ENCODE measurements at places on chromosomes 16 and 17.

- H3K27me3 ChIP-seq, result no peaks in the 10 kb centered on the region
- no peaks in the 10 kb centered on the region for H3K4me1 ChIP-seq
- H3K27ac ChIP-seq, result no peak overlapping the region
- H3K4me3 ChIP-seq, result no peak overlapping the region
- no peak for DNase-seq
These were observed 949.7 kb upstream of the RBFOX1 start for GRCh38 chr16:6382924-6383459.

- no peak overlapping the region for H3K4me3 ChIP-seq
- no peak for DNase-seq
- H3K27ac ChIP-seq, result no peak overlapping the region
- no peaks in the 10 kb centered on the region for H3K27me3 ChIP-seq
- H3K4me1 ChIP-seq, result no peaks in the 10 kb centered on the region
- no peaks in the 10 kb centered on the region for H3K36me3 ChIP-seq
These were observed 393 bp downstream of the SERPINF2 start for GRCh38 chr17:1743088-1743439.

DNA sequence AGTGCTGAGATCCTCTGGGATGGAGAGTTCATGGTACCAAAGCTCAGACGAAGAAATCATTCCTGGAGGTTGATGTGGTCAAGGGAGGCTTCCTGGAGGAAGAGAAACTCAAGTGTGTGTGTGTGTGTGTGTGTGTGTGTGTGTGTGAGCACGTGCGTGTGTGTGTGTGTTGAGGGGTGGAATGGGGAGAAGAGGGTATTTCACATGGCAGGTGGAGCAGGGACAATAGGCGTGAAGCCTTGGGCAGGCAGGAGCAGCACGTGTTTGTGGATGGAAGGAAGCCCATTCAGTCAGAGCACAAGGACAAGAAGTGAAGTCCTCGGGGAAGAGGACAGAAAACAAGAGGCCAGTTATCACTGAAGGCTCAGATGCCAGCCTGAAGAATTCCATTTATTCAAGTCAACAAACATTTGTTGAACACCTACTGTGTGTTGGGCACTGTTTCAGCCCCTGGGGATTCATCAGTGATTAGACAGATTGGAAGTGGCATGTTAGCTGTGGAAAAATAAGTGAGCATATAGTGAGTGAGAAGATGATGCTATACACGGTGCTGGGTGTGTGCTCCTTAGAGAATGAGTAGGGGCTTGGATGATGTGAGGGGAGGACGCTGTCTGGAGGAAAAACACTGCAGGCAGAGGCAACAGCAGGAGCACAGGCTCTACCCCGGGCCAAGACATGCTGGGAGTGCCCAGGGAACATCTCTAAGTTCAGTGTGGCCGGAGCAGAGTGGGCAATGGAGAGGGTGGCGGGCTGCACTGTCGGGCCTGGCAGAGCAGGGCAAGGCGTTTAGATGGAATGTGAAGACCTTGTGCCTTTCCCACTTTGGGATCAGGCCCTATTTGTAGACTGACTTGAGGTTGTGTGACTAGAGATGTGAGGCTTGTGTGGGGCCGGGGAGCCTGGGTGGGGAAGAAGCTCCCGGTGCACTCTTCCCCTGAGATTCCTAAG, 267.1 kb downstream of the CBLN1 start:
- no peak overlapping the region for H3K27ac ChIP-seq
- H3K27me3 ChIP-seq, result no peaks in the 10 kb centered on the region
- no peaks in the 10 kb centered on the region for H3K36me3 ChIP-seq
- DNase-seq, result no peak
- no peak overlapping the region for H3K4me3 ChIP-seq
- H3K4me1 ChIP-seq, result no peaks in the 10 kb centered on the region

DNA sequence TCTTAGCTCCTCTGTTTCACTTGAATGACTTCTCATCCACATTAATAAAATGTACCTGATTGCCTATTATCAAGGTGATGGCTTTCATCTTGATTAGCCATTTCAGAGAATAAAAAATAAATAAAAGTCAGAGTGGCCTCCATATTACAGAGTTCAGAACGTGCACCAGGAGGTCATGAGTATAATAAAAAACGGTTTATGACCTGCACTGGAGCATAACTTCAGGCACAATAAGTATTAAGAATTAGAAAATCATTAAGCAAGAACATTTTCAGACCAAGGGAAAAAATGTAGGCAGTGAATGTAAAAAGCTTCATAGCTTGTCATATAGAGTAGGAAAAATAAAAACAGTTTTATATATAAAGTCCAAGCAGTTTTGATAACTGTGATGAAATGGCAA, 11.4 kb downstream of the METTL9 start:
- no peak overlapping the region for H3K27ac ChIP-seq
- H3K4me1 ChIP-seq, result peaks cover 25% of the 10 kb centered on the region
- H3K36me3 ChIP-seq, result peaks cover 10% of the 10 kb centered on the region
- no peak for DNase-seq
- H3K4me3 ChIP-seq, result no peak overlapping the region

GRCh38 chr17:82170412-82170961, 42.2 kb downstream of the CCDC57 start:
- no peaks in the 10 kb centered on the region for H3K4me1 ChIP-seq
- H3K4me3 ChIP-seq, result no peak overlapping the region
- no peak overlapping the region for H3K27ac ChIP-seq
- no peaks in the 10 kb centered on the region for H3K36me3 ChIP-seq

DNA sequence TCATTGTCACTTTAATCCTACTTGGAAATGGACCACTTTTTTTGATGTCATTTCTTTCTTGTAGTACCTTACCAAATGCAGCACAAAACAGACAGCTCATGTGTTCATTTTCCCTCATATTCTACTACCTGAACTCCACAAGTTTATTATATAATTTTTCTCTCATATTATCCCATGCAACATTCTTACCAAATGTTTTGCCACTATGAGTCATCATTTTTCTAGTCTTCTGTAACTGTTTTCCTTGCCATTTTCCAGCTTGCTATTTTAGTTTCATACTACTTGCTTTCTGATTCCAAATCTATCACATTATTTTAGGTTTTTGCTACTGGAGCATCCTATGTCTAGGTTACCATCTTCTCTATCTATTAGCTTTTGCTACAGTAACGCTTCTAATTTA, 332.7 kb downstream of the ZFHX3 start:
- no peaks in the 10 kb centered on the region for H3K27me3 ChIP-seq
- no peaks in the 10 kb centered on the region for H3K36me3 ChIP-seq
- H3K27ac ChIP-seq, result no peak overlapping the region

DNA sequence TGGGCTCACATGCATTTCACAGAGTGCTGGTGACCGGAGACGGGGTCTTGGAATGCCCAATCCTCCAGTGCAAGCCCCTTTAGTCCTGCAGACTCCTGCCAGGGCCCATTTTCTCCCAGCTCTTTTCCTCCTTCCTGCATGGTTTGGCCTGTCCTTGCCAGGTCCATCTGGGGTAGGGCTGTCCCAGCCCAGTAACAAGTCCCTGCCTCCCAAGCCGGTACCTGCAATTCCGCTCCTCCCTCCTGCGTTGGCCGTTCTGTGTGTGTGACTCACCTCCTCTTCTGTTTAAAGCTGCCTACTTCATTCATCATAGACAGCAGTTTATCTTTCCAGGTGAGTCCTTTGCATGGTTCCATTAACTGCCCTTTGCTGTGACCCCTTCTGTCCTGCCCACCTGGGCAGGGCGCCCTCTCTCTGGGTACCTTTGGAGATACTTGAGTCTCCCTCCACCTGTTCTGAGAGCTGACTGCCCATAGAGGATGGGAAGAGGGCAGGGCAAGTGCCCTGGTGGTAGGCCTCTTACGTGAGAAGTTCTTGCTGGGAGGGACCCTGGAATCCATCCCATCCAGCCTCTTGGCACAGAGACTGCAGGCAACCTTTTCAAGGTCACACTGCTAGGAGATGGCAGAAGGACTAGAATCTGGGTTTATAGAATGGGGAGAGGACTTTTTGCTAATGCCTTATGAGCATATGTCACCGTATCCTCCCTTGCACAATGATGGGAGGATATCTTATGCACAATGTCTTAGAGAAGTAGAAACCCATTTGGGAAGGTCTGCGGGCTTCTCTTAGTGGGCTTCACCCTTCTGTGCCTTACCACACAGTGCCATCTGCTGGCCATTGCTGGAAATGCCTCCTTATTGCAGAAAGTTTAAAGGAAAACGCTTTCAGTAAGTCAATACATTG, 29.7 kb upstream of the LGALS9 start:
- peaks cover 5% of the 10 kb centered on the region for H3K36me3 ChIP-seq
- H3K4me1 ChIP-seq, result no peaks in the 10 kb centered on the region
- H3K4me3 ChIP-seq, result no peak overlapping the region
- H3K27ac ChIP-seq, result no peak overlapping the region
- H3K27me3 ChIP-seq, result no peaks in the 10 kb centered on the region
- peak; percentile 86 for DNase-seq

DNA sequence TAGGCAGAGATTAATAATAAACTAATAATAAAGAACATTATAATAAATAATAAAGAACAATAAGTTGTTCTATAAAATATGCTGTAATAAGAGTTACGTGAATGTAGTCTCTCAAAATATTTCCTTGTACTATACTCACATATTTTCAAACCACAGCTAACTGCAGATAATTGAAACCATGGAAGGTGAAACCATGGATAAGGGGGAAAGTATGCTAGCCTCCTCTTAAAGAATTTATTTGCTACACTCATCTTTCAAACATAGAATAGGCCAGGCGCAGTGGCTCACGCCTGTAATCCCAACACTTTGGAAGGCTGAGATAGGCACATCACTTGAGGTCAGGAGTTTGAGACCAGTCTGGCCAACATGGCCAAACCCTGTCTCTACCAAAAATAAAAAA, 18.5 kb downstream of the CYTH1 start:
- H3K4me3 ChIP-seq, result no peak overlapping the region
- no peaks in the 10 kb centered on the region for H3K27me3 ChIP-seq
- no peak overlapping the region for H3K27ac ChIP-seq
- H3K4me1 ChIP-seq, result peaks cover 70% of the 10 kb centered on the region
- H3K36me3 ChIP-seq, result peaks cover 5% of the 10 kb centered on the region

- H3K27me3 ChIP-seq, result no peaks in the 10 kb centered on the region
- H3K4me1 ChIP-seq, result peaks cover 49% of the 10 kb centered on the region
- peak overlapping the region; percentile 9 for H3K4me3 ChIP-seq
- peak overlapping the region; percentile 98 for H3K27ac ChIP-seq
- peak; percentile 83 for DNase-seq
These were observed 18.8 kb upstream of the ASGR2 start for GRCh38 chr17:7133424-7133823.

- H3K36me3 ChIP-seq, result no peaks in the 10 kb centered on the region
- DNase-seq, result peak; percentile 88
- no peaks in the 10 kb centered on the region for H3K27me3 ChIP-seq
- H3K27ac ChIP-seq, result peak overlapping the region; percentile 91
- H3K4me3 ChIP-seq, result peak overlapping the region; percentile 53
- peaks cover 87% of the 10 kb centered on the region for H3K4me1 ChIP-seq
These were observed 13.8 kb downstream of the AANAT start for GRCh38 chr17:76481071-76481655.

- H3K4me3 ChIP-seq, result no peak overlapping the region
- peaks cover 23% of the 10 kb centered on the region for H3K4me1 ChIP-seq
- H3K27ac ChIP-seq, result no peak overlapping the region
- H3K27me3 ChIP-seq, result no peaks in the 10 kb centered on the region
- no peak for DNase-seq
These were observed 21.4 kb upstream of the PITPNM3 start for GRCh38 chr17:6577686-6578263.

- H3K36me3 ChIP-seq, result no peaks in the 10 kb centered on the region
- peaks cover 18% of the 10 kb centered on the region for H3K4me1 ChIP-seq
- DNase-seq, result no peak
- no peak overlapping the region for H3K27ac ChIP-seq
- H3K27me3 ChIP-seq, result no peaks in the 10 kb centered on the region
These were observed 1.5 kb downstream of the MCRIP1 start for GRCh38 chr17:81831563-81831956.

- H3K27me3 ChIP-seq, result peaks cover 16% of the 10 kb centered on the region
- H3K4me1 ChIP-seq, result peaks cover 11% of the 10 kb centered on the region
- no peak for DNase-seq
- no peaks in the 10 kb centered on the region for H3K36me3 ChIP-seq
- H3K4me3 ChIP-seq, result no peak overlapping the region
- H3K27ac ChIP-seq, result no peak overlapping the region
These were observed 9.2 kb downstream of the ALOXE3 start for GRCh38 chr17:8108972-8109660.

DNA sequence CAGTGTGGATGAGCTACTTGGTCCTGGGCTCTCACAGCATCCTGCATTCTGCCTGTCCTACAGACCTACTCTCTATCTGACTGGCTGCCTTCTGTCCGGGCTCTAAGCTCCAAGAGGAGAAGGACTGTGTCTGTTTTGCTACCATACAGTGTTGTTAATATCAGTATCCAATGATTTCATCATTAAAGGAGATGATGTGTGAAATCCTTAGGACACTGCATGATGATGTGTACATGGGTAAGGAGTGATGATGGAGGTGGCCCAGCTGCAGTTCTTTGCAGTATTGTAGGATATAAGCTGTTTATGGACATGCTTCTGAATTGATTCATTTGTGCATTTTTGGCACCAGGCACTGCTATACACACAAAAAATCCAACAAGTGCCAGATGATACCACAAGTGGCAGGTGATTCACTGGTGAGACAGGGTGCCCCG, 536.9 kb upstream of the CDH11 start:
- no peak overlapping the region for H3K27ac ChIP-seq
- no peaks in the 10 kb centered on the region for H3K4me1 ChIP-seq
- H3K4me3 ChIP-seq, result no peak overlapping the region
- DNase-seq, result no peak
- H3K27me3 ChIP-seq, result no peaks in the 10 kb centered on the region

- DNase-seq, result no peak
- H3K27ac ChIP-seq, result no peak overlapping the region
- no peak overlapping the region for H3K4me3 ChIP-seq
- H3K27me3 ChIP-seq, result no peaks in the 10 kb centered on the region
- H3K36me3 ChIP-seq, result no peaks in the 10 kb centered on the region
- H3K4me1 ChIP-seq, result peaks cover 3% of the 10 kb centered on the region
These were observed 5.2 kb upstream of the CCDC182 start for GRCh38 chr17:57750109-57750871.

DNA sequence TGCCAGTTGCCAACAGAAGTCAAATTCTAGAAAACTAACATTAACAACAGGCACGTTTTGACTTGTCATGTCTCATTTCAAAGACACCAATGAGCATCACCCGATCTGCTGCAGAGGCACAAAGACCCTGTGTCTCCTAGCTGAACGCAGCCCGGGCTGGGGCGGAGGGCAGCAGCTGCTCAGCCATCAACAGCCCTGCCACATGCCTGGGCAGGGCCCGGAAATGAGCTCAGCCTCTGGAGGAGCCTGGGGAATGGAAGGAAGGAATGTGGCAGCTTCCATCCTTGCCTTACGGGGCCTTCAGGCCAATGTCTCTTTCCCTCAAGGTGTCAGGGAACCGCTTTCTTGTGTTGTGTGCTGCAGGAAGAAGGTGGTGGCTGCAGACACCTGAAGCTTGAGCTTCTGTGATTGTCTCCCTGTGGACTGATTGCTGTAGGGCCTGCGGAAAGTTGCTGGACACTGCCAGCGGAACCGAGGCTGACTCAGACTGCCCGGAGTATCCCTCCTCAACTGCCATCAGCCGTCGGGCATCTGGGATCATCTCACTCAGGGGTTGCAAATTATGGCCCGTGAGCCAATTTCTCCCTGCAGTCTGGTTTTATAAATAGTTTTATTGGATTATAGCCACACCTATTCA, 7.3 kb downstream of the CDH13 start:
- no peaks in the 10 kb centered on the region for H3K36me3 ChIP-seq
- peaks cover 3% of the 10 kb centered on the region for H3K27me3 ChIP-seq
- no peaks in the 10 kb centered on the region for H3K4me1 ChIP-seq
- no peak for DNase-seq
- H3K27ac ChIP-seq, result no peak overlapping the region
